ENCODE measurements at places on chromosomes 1 and 21. TPM values are rescaled to one million over a fixed set of nuclear protein-coding genes. Genes with fewer than 3 reads are reported as not detected.

DNA sequence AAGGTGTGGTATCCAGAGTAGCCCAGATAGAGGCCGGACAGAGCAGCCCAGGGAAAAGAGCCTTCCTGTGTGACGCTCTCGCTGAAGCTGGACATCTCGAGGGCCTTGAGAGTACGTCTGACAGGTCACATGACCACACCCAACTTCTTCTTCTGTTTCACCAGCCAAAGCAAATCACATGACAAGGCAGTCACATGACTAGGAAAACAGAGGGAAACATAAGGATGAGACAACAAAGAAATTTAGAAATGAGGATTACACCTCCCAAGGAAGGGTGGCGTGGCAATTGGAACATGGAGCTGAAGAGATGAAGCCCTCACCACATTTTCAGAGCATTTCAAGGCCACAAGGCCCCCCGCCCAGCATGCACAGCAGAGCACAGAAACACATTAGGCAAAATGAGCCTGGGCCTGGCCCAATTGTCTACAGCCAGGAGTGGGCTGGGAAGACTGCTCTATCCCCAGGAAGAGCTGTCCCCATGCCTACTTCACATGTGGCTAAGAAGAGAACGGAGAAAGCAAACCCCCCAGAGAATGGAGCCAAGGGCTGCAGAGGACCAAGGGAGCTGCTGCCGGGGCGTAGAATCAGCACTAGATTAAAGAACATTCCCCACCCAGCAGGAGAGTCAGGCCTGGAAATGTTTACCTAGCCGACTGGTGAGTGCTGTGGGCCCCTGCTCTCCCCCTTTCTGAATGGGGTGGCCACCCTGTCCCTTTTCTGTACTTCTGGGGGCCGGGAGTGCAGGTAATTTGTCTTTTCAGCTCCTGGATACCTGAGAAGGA lies 305.1 kb downstream of the NPHP4 start:
- H3K27me3 ChIP-seq, result no peaks in the 10 kb centered on the region
- no peak overlapping the region for H3K4me3 ChIP-seq
- H3K36me3 ChIP-seq, result no peaks in the 10 kb centered on the region
- DNase-seq, result no peak
- H3K27ac ChIP-seq, result no peak overlapping the region

CD101 gene
- total RNA-seq, result 0.50 TPM

NUP210L gene
- total RNA-seq, result not detected

GRCh38 chr1:206477581-206478380 lies 7.5 kb downstream of the IKBKE start:
- no peak for DNase-seq
- no peak overlapping the region for H3K27ac ChIP-seq
- no peak overlapping the region for H3K4me3 ChIP-seq
- no peaks in the 10 kb centered on the region for H3K27me3 ChIP-seq
- peaks cover 40% of the 10 kb centered on the region for H3K36me3 ChIP-seq

DNA sequence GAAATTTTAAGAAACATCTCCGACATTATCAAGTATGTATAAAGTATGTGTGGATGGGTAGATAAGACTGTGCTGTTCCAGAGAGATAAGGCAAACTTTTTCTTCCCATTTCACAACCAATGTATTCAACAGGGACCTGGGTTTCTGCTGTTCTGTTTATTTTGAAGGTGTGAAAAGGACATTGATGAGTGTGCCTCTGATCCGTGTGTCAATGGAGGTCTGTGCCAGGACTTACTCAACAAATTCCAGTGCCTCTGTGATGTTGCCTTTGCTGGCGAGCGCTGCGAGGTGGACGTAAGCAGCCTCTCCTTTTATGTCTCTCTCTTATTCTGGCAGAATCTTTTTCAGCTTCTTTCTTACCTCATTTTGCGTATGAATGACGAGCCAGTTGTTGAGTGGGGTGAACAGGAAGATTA lies 174.0 kb downstream of the CRB1 start:
- H3K36me3 ChIP-seq, result no peaks in the 10 kb centered on the region
- no peaks in the 10 kb centered on the region for H3K4me1 ChIP-seq
- no peaks in the 10 kb centered on the region for H3K27me3 ChIP-seq
- no peak overlapping the region for H3K27ac ChIP-seq

DNA sequence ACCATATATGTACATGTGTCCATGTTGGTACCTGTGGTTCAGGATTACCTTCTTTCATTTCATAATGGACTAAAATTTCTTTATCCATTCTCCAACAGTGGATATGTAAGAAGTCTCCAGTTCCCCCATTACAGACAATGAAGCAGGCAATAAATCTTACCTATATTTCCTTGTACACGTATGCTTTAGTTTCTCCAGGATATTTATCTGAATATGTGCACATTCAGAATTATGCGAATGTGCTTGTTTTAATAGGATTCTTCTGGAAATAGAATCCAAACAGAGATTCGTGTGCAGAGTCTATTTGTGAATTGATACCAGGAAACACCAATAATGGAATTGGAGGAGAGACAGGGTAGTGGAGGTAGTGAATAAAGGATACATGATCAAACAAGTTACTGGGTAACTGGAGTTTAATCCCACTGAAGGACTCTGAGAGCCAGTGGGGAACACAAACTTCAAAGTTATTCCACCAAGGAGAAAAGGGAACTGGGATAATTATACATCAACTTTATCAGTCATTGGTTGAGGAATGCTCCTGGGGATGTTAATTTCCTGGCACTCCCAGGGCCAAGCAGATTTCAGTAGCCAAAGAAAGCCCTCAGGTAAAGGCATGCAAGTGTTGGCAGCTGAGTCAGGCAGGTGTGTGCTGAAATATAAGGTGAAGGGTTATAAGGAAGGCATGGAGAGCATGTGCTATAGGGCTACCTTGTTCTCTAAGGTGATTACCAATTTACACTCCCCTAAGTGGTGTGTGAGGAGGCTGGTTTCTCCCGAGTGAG lies 374.9 kb upstream of the PBX1 start:
- DNase-seq, result no peak
- H3K4me3 ChIP-seq, result no peak overlapping the region
- H3K27ac ChIP-seq, result no peak overlapping the region
- H3K4me1 ChIP-seq, result no peaks in the 10 kb centered on the region

DNA sequence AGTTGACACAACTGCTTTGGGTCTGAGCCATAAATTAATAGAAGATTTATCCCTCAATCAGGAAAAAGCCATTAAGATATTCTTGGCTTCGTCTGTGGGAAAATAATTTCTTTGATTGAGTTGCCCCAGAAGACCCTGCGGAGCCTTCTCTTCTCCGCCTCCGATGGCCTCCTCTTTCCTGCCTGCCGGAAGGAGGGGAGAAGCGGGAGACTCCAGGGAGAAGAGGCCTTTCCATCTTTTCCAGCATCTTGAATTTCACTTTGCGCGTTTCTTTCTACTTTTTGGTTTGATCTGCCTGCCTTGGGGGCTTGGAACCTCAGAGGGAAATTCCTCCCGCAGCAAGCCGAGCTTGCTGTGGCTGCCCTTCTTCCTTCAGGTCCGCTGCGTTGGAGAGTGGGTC lies 16.8 kb downstream of the HLX start:
- no peak overlapping the region for H3K4me3 ChIP-seq
- no peaks in the 10 kb centered on the region for H3K4me1 ChIP-seq
- DNase-seq, result no peak
- no peaks in the 10 kb centered on the region for H3K27me3 ChIP-seq
- H3K27ac ChIP-seq, result no peak overlapping the region

- H3K4me1 ChIP-seq, result peaks cover 9% of the 10 kb centered on the region
- no peak overlapping the region for H3K27ac ChIP-seq
- no peak overlapping the region for H3K4me3 ChIP-seq
Observed at GRCh38 chr21:31509194-31510017, 150.1 kb upstream of the SOD1 start.

CFAP107 gene
- not detected for total RNA-seq

TAS1R1 gene
- not detected for total RNA-seq

DNA sequence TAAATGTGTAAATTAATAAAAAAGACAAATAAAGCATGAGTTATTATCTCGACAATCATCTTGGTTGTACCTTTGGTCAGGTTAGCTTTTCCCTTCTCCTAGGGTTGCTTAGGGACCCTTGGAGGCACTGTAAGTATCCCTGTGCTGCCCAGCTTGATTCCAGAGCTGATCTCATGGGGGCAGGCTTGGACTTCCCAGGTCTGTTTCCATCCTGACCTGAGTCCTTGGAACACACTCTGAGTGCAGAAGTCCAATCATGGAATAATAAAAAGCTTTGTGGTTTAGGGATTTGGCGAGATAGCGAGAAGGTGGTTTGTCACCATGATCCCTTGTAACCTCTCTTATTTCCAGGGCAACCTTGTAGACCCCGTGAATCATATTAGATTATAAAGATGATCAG lies 18.7 kb upstream of the PAPPA2 start:
- no peak for DNase-seq
- no peak overlapping the region for H3K4me3 ChIP-seq
- no peak overlapping the region for H3K27ac ChIP-seq
- H3K27me3 ChIP-seq, result no peaks in the 10 kb centered on the region

DNA sequence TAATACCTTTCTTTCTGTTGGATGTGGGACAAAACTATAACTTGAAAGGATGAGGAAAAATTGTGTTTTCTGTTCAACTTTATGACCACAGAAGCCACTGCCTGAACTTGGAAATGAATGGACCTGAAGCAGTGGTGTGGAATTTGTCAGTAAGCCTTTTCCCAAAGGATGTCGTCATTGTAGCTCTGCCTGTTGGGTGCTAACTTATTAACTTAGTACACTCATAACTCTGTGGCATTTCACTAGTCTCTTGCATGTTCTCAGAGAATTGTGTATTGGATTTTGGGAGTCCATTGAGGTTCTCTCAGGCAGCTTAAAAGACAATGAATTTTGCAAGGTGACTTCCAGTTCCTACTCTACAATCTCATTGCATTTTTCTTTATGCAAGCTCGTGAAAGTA lies 49.6 kb downstream of the KCNK2 start:
- no peaks in the 10 kb centered on the region for H3K36me3 ChIP-seq
- no peaks in the 10 kb centered on the region for H3K4me1 ChIP-seq
- no peaks in the 10 kb centered on the region for H3K27me3 ChIP-seq
- DNase-seq, result no peak

- no peak overlapping the region for H3K4me3 ChIP-seq
- peak overlapping the region; percentile 18 for H3K27ac ChIP-seq
- no peaks in the 10 kb centered on the region for H3K27me3 ChIP-seq
- H3K4me1 ChIP-seq, result peaks cover 61% of the 10 kb centered on the region
Observed at GRCh38 chr1:21536218-21536617, 27.0 kb downstream of the ALPL start.

MROH9 gene
- total RNA-seq, result not detected

- H3K4me3 ChIP-seq, result no peak overlapping the region
- H3K36me3 ChIP-seq, result peaks cover 12% of the 10 kb centered on the region
- no peak for DNase-seq
- H3K4me1 ChIP-seq, result peaks cover 28% of the 10 kb centered on the region
- no peak overlapping the region for H3K27ac ChIP-seq
Observed at GRCh38 chr1:11182884-11183283, 6.3 kb upstream of the ANGPTL7 start.

GRCh38 chr21:31443736-31444521 lies 99.9 kb upstream of the TIAM1 start:
- no peak overlapping the region for H3K27ac ChIP-seq
- no peaks in the 10 kb centered on the region for H3K27me3 ChIP-seq
- H3K36me3 ChIP-seq, result no peaks in the 10 kb centered on the region

SPRR1A gene
- not detected for total RNA-seq

RXFP4 gene
- total RNA-seq, result not detected

GRCh38 chr1:41733021-41733420 lies 185.7 kb downstream of the HIVEP3 start:
- H3K27ac ChIP-seq, result no peak overlapping the region
- no peak for DNase-seq
- no peak overlapping the region for H3K4me3 ChIP-seq
- peaks cover 25% of the 10 kb centered on the region for H3K4me1 ChIP-seq

ABCA4 gene
- not detected for total RNA-seq

- no peaks in the 10 kb centered on the region for H3K27me3 ChIP-seq
- H3K4me3 ChIP-seq, result no peak overlapping the region
- no peaks in the 10 kb centered on the region for H3K36me3 ChIP-seq
- H3K27ac ChIP-seq, result no peak overlapping the region
- no peaks in the 10 kb centered on the region for H3K4me1 ChIP-seq
- no peak for DNase-seq
Observed at GRCh38 chr1:200969726-200970561, 53.6 kb downstream of the KIF21B start.

- no peaks in the 10 kb centered on the region for H3K36me3 ChIP-seq
- H3K27ac ChIP-seq, result no peak overlapping the region
- no peak overlapping the region for H3K4me3 ChIP-seq
- DNase-seq, result no peak
- H3K4me1 ChIP-seq, result peaks cover 47% of the 10 kb centered on the region
Observed at GRCh38 chr1:33387625-33388024, 43.3 kb downstream of the PHC2 start.

DNA sequence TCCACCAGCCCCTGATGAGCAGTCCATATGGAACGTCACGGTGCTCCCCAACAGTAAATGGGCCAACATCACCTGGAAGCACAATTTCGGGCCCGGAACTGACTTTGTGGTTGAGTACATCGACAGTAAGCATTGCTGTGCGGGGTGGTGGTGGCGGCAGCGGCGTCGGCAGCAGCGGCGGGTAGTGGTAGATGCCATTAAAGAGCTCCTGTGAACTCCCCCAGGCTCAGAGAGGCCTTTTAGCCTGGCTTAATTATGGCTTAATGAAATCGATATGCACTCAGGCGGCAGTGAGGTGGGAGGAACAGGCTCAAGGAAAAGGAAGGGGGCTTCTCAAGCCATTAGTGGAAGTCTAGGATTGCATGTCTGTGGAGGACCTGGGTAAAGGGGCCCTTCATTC lies 41.9 kb upstream of the CNTN2 start:
- no peaks in the 10 kb centered on the region for H3K4me1 ChIP-seq
- H3K27ac ChIP-seq, result no peak overlapping the region
- no peak for DNase-seq
- no peak overlapping the region for H3K4me3 ChIP-seq

DNA sequence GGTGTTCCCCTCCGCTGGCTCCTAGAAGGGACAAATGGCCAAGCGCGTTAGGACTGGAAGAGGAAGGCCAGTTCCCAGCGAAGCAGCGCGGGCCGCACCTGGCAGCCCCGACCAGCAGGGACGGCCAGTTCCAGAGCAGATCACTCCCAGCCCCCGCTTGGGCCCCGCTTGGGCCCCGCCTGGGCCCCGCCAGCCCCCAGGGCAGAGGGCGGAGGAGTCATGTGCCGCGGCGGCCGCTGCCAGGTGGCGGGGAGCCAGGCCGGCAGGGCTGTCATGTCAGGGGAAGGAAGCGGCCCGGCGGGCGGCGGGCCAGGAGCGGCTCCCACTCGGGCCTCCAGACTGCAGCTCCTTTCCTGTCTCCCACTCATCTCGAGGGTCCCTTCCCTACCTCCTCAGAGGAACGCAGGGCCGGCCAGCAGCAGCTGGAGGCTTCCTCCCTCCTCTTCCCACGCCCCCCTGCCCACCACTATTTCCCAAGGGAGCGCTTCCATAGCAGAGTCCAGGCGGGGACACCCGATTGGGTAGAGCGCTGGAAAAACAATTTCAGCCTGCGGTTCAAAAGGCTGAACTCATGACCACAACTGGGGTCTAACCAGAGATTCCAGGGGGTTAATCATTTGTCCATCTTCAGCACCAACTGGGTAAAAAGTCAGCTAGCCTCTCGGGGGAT lies 16.5 kb downstream of the ZNF697 start:
- H3K4me1 ChIP-seq, result no peaks in the 10 kb centered on the region
- DNase-seq, result no peak
- H3K36me3 ChIP-seq, result 0 out of 2 replicates have a peak, but pooled peaks cover 2% of the 10 kb centered on the region
